Adrenal gland (tissue), 19 donors: ENCODE measurements at places on chromosomes 3 and 15. TPM values are rescaled to one million over a fixed set of nuclear protein-coding genes. Genes with fewer than 3 reads are reported as not detected.
A peak's percentile ranks its signal among the peaks of the same experiment; 100 is the strongest.

The CD96 gene
- 0.28 TPM for total RNA-seq

The LRRC28 gene
- total RNA-seq: 49.8 TPM

The FRMD4B gene
- total RNA-seq: 20.6 TPM

DNA sequence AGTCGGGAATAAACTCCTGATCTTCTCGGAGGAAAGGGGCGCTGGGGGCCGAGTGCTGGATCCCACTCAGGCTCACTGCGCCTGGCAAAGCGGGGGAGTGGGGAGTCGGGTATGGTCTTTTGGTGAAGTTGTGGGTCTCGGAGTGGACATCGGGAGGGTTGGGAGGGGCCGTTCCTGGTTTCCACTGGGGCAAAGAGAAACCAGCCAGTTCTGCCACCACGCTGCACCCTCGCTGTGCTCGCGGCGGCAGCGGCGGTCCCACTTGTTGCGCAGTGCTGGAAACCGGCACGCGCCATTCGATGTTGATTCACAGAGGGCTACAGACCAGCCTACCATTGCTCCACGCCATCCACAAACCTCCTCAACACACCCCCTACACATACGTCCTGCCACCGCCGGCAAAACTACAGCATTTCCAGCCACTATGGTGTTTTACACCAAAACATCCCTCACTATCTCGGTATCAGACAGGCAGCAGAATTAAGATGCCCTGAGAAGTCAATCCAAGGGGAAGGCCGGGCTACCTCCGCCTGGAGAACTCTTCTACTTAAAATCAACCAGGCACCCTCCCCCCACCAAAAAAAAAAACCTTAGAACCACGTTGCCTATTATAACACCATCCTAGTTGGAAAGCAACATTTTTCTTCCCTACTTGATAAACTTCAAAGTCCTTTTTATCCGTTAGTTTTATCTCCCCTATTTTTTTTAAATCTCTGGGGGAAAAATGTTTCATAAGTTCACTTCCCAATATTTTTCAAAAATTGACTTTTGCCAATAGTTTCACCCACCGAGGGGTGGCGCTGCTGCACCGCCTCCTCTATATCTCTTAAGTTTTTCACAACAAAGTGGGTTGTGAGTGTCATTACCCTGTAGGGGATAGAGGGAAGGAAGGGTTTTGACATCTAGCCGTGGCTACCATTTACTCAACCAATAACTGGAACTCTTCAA lies 3.6 kb downstream of the BCL6 start:
- H3K36me3 ChIP-seq: no peaks in the 10 kb centered on the region
- peak; percentile 80 for DNase-seq
- H3K27ac ChIP-seq: peak overlapping the region; percentile 99
- H3K27me3 ChIP-seq: no peaks in the 10 kb centered on the region
- peak overlapping the region; percentile 82 for H3K4me3 ChIP-seq

- H3K4me3 ChIP-seq: no peak overlapping the region
- peaks cover 6% of the 10 kb centered on the region for H3K4me1 ChIP-seq
- DNase-seq: no peak
- no peak overlapping the region for H3K27ac ChIP-seq
- H3K36me3 ChIP-seq: no peaks in the 10 kb centered on the region
These were observed 24.7 kb downstream of the MINDY2 start for GRCh38 chr15:58795825-58796224.
